GM23248 (cell line): ENCODE measurements at places on chromosomes 3 and 15. TPM values are rescaled to one million over a fixed set of nuclear protein-coding genes. Genes with fewer than 3 reads are reported as not detected.

- peak; percentile 40 for DNase-seq
Observed at GRCh38 chr15:62059108-62059815, 985 bp downstream of the VPS13C start.

DNA sequence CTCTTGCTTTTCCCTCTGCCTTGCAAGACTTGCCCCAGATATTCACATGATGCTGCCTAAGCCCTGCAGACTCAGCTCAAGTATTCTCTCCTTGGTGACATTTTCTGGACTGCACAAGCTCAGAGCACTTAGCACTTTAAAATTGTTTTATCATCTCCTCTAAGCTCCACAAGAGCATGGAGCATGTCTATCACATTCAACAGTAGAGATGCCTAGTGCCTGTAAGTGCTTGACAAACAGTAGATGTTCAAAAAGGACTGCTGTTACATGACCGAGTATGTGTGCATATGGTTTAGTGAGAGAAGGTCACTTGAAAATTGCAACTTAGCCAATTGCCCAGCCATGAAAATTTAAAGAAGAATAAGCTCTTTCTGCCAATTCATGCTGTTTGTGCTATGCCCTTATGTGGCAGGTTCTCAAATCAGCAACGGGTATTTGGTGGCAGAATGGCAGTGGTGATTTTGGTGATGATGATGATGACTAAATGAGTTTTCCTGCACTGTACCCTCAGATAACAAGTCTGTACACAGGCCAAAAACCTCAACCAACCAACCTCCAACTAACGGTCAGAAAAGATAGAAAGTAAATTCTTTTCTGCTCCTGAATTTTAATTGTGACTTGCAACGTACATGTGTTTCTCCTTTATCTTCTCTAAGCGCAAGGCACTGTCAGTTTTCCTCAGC lies 647.2 kb upstream of the UBE2E2 start:
- DNase-seq, result no peak

GRCh38 chr3:50862221-50862620 lies 187.5 kb downstream of the DOCK3 start:
- DNase-seq, result no peak

DISP2 gene
- 0.11 and 0.13 TPM in 2 replicates for total RNA-seq
